ENCODE measurements at places on chromosomes 2 and 18.

DNA sequence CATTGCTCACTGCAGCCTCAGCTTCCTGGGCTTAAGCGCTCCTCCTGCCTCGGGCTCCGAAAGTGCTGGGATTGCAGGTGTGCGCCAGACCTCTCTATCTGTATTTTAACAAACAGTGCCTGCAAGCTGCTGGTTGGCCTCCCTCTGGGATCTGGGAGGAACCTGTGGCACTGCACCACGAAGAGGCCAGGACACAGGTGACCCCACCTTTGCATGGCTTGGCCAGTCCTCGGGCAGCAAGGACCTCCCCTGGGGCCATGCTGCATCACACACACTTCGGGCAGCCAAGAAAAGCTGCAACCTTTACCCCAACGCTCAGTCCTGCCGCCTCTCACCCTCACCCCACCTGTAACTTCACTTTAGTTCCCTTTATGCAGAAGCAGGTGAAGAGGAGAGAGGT is 70.0 kb downstream of the PXDN start:
- no peak for DNase-seq

DNA sequence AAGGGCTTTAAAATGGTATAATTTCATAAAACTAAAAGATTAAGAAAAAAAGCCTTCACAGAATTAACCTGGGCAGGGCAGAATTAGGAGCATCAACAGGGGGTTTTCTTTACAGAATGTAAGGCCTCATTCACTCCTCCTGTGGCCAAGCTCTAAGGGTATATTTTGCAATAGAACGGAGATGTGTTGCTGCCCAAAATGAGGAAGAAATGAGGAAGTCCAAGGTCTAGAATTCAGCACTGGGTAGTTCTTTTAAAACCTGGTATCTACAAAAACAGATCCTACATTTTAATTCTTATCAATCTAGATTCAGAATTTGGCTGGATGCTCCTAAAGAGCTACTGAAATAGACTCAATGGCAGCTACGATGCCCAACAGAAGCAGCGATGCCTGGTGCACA is 101.8 kb downstream of the AKAIN1 start:
- DNase-seq = no peak

DNA sequence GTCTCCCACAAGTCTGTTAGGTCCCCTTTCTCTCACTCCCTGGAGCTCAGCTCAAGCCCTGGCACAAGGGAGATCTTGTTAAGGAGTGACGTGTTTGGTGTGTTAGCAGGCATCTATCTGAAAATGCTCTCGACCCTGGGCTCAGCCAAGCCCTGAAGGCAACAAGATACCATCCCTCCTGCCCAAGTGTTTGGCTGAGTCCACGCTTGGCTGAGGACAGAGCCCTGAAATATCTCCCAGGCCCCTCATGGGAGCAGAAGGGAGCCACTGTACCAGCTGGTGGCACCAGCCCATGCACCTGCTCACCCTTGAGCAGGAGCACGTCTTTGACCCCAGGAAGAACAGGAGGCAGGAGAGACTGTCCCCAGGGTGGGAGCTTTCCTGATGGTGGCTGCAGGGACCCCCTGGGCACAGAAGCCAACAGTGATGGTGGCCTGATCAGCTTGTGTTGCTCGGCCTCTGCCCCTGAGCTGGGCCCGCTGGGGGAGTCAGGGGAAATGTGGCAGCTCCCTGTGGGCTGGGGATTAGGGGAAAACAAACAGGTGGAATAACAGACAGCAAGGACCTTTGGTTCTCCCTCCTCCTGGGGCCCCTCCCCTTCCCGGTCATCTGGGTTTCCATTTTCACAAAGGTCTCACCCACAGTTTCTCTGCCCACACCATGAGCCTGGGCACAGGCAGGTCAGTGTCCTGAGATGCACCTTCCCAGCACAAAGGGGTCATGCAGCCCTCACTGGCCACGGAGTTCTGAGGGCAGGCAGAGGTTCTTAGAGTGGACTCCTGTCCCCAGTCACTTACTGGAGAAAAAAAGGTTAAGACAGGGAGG is 91.6 kb downstream of the RHOB start:
- no peak for DNase-seq

GRCh38 chr18:32714571-32715148 is 58.2 kb downstream of the KLHL14 start:
- no peak for DNase-seq

GRCh38 chr2:64221935-64222334 is 77.7 kb upstream of the PELI1 start:
- DNase-seq = no peak

DNA sequence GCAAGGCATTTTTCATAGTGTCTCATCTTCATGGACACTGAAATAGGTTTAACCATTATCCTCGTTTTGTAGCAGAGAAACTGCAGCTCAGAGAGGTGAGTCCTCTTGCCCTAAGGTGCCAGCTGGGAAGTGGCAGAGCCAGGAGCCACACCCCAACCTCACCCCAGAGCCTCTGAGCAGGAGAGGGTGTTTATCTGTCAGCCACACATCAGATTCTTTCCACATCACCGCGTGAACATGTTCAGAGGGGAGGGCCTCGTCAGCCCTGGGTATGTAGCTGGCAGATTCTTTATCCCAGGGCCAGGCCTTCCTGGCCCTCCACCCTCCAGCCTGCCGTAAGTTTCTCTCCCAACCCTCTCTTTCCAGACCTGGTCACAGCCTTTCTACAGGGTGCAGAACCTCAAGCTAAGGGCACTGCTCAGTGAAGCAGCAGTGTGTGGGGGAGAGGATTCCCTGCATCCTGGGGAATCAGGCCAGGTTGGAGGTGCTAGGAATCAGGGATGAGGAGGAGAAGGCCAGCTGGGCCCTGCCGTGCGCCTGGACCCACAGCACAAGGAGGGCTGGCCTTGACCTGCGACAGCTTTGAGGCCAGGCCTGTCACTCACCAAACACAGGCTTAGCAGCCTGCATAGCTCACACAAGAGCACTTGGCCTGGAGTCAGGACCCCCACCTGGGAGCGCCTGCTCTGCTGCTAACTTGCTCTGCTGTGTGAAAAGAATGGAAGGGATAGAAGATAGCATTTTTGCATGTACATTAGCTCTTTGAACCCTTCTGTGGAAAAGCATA is 111.3 kb upstream of the MCFD2 start:
- DNase-seq = no peak

GRCh38 chr18:47260120-47260923 is 8.9 kb upstream of the SKOR2 start:
- DNase-seq = peak; percentile 24

DNA sequence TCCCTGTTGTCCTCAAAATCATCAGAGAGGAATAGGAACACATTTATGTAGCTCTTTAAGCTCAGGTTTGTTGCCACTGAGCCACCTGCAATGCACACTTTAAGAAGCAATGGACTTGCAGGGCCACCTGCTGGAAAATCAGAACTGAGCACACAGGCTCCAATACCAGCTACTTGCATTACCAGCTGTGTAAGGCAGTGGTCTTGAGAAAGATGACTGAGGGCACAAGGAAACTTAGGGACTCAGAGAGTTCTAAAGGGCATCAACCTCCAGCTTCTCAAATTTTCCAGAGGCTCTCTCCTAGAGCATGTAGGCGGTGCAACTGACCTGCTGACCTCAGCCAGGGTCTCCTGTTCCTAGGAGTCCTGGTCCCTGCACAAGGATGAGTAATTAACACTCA is 2.5 kb upstream of the CNDP2 start:
- peak; percentile 5 for DNase-seq

GRCh38 chr2:179686718-179687342 is 174.6 kb downstream of the ZNF385B start:
- DNase-seq = no peak
